Suppressor macrophage treated with lipopolysaccharide for 1 hour (primary cell): ENCODE measurements at places on chromosomes 5 and 9.

DNA sequence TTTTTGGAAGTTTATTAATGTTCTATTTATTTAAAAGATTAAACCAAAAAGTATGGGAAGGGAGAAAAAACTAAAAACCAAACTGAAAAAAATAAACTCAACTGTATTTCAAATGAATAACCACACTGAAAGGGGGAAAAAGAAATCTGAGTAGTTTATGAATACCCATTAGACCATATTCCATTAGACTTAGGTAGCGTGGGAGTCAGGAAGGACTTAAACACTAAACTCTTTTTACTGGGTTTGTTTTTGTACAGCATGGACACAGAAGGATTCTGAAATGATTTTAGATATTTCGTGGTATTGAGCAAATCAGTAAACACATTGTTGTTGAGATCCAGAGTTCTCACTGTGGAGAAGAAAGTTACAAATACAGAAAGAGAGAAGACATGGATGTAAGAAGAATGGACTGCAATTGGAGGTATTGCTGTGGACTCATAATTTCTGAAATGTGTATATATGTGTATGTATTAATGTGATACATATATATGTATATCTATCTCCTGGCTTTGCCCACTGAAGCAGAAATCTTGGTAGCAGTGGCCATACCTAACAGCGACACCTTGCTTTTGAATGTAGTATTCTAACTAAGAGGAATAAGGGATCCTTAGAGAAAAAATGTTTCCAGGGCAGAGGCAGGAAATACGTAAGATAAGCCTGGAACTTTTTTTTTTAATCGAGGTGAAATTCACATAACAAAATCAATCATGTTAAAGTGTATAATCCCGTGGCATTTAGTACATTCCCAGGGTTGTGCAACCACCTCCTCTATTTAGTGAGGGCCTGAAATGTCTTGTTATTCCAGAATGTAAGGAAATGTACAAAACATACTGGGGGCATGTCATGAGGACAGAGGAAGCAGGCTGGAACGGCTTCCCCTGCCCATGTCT, 228.8 kb downstream of the SMARCA2 start:
- DNase-seq = no peak

GRCh38 chr9:13790055-13790454, 510.6 kb upstream of the MPDZ start:
- no peak for DNase-seq

DNA sequence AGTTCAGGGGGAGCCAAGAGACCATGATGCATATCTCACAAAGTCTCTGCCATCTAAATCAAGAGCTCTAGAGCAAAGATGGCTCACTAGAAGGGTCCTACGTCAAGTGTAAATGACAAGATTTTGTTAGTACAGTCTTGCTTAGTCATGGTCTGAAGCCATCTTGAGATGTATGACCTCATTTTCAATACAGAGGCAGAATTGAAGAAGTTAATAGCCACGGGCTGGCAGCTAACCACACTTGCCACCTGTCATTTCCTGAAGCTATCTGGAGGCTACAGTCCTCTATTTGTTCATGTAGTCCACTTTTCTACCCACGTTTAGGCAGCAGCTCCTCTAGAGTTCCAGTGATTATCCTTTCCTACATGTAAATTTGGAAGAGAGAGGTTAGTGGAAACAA, 231.7 kb upstream of the CDH12 start:
- no peak for DNase-seq

GRCh38 chr5:90551376-90551775, 7.2 kb upstream of the ADGRV1 start:
- DNase-seq = no peak

- no peak for DNase-seq
Observed at GRCh38 chr5:83780699-83781350, 60.2 kb upstream of the HAPLN1 start.

GRCh38 chr9:124409410-124409809, 5.8 kb downstream of the PSMB7 start:
- no peak for DNase-seq

DNA sequence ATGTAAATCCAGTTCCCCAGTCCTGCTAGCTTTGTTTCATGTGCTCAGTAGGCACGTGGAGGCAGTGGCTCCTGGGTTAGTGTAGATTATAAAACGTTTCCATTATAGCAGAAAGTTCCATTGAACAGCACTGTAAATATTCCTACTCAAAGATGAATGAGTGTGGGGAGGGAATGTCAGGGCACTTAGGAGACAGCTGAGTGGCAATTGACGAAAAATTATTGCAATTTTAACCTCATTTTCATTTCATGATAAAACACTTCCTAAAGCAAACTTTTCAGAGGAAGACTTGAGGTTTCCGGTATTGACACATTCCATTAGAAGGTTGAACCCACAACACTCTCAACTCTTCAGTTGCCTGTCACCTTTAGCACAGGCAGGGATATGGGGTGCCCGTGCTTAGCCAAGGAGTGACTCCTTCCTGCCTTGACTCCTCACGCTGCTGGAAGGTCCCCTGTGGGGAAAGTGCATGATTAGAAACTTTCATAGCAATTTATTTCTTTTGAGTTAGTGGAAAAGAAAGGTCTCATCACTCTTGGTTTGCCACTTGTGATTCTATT, 41.2 kb downstream of the SLC46A2 start:
- no peak for DNase-seq

- no peak for DNase-seq
Observed at GRCh38 chr9:93378276-93378675, 73.2 kb upstream of the FAM120A start.

DNA sequence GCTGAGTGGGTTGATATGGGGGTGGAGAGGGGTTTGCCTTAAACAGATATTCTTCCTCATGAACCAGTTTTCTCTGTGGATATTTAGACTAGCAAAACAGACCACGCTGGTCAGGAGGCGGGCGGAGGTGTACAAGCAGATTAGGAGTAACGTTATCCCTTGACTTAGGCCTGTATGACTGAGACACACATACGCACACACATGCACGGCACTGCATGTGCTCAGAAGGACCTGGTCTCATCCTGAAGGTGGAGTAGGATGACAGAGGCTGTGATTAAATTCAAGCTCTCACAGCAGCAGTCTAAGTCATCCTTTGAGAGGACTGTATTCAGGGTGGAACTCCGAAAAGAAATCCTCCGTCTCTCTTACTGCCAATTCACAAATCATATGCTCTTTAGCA, 209.7 kb downstream of the DIRAS2 start:
- DNase-seq = no peak

GRCh38 chr9:84266087-84266561, 74.4 kb downstream of the SLC28A3 start:
- no peak for DNase-seq

GRCh38 chr9:108762348-108763055, 93.3 kb downstream of the ACTL7B start:
- DNase-seq = no peak

DNA sequence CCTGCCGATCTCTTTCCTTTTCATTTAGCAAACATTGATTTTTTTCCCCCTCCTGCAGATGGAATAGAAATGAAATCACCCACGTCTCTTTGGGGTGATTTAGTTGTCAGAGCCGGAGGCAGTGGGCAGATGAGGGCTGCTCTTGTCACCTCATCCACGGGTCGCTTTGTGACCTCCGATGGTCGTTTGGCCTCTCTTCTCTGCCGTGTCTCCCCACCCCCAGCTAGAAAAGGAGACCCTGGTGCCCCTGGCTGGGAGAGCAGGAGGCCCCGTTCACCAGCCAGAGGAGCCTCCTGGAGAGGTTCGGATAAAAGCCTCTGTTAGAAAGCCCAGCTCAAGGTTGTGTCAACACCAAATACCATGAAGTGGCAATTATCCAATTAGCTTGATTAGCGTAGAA, 21.6 kb upstream of the RXRA start:
- no peak for DNase-seq

DNA sequence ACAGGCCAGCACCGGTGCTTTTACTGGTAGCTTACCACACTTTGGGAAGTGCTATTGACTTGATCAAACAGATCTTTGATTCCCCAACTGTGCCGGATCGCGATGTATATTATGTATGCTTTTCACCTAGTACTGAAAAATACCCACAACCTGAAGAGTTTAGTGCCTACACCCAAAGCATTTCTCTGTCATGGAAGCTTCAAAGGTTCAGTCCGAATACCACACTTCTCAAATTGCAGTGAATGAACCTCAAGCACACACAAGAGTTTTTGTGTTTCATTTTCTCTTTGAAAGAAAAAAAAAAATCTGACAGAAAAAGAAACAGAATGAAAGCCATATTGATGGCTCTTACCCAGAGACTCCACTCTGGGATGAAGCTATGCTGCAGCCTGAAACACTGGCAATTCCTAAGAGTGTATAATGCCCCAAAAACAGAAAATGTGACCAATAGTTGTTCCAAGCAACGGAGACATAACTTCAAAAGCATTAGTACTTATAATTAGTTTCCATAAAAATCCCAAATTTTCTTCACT, 100.9 kb downstream of the EBF1 start:
- DNase-seq = no peak

DNA sequence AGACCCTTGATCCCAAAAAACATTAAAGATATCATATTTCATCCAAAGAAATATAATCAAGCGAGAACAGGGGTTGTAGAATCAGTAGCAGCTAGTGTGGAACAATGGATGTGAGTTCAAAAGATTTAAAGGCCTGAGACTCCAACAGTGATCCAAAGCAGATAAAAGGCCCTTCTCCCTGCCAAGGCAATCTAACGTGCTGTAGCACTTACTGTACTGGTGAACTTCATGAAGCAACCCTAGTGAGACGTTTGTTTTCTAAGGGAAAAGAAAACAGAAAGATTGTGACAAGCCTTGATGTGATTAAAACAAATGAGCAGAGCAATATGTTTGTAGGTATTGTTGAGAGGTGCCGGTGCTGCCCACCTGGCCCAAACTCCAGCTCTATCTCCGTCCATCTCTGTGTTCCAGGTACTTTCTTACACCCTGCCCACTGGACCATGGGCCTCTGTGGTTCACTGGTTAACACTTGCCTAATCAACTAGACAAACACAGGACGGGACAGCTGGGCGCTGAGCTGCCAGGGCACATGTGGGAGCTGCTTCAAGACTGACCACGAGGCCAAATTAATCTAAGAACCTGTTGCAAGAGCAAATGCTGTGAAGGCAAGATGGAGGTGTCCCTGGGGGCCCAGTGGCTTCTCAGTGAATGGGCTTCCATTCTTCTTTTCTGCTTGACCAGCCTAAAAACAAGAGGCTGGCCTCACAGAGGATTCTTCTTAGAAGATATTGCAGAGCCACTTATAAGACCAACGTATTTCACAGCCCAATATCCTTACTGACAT, 265.5 kb downstream of the CWC27 start:
- no peak for DNase-seq

GRCh38 chr5:150762211-150762610, 3.4 kb upstream of the DCTN4 start:
- DNase-seq = peak; percentile 86

DNA sequence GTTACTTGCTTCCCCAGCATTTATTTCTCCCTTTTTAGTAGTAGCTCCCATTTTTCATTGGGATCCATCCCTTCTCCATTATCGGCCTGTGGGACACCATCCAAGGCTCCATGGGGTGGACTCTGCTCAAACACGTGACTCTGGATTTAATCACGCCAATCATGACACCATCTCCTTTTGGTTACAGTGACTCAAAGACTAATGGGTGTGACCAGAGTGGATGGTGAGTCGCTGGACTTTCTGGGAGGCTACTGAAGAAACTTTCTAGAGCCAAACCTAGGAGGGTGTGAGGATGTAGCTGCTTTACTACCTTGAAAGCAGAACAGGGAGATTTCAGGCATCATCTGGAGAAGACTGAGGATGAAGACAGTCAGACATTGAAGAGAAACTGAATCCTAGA, 93.1 kb downstream of the PJA2 start:
- DNase-seq = peak; percentile 32

DNA sequence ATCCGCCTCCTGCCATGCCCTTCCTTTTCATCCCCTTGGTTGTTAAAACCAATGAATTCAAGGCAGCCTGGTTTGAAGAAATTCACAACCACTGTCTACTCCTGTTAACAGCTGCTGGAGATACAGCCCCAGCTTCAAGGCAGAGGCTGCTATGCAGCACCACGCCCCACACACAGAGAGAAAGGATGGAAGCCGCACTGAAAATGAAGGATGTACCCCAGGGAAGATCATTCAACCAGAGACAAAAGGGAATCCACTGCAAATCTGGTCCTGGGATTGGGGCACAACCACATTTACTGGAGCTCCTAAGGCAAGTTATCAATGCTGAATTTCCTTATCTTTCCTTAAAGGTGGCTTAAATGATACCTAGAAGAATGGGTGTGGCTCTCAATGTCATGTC, 58.7 kb downstream of the DPYSL3 start:
- DNase-seq = no peak

GRCh38 chr9:5360341-5360740, 20.7 kb upstream of the RLN1 start:
- DNase-seq = no peak

GRCh38 chr5:4108690-4109089, 513.1 kb downstream of the IRX1 start:
- no peak for DNase-seq

- no peak for DNase-seq
Observed at GRCh38 chr9:86685556-86685955, 261.8 kb downstream of the GAS1 start.

DNA sequence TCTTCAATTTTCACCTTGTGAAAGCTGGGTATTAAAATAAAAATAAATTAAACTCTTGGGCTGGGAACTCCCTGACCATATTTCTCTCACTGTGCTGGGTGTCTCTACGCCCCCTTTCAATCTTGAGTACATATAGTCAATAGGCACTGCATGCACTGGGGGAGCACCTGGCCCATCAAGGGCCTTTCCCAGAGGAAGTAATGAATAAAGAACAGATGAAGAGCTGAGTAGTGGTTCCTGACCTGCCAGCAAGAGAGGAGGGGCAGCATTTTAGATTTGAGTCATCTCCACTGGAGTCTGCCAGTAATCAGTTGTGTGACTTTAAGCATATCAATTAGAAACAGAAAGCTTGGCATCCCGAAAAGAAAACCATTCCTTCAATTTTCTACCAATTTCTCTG, 6.2 kb downstream of the MAPKAP1 start:
- DNase-seq = peak; percentile 36

DNA sequence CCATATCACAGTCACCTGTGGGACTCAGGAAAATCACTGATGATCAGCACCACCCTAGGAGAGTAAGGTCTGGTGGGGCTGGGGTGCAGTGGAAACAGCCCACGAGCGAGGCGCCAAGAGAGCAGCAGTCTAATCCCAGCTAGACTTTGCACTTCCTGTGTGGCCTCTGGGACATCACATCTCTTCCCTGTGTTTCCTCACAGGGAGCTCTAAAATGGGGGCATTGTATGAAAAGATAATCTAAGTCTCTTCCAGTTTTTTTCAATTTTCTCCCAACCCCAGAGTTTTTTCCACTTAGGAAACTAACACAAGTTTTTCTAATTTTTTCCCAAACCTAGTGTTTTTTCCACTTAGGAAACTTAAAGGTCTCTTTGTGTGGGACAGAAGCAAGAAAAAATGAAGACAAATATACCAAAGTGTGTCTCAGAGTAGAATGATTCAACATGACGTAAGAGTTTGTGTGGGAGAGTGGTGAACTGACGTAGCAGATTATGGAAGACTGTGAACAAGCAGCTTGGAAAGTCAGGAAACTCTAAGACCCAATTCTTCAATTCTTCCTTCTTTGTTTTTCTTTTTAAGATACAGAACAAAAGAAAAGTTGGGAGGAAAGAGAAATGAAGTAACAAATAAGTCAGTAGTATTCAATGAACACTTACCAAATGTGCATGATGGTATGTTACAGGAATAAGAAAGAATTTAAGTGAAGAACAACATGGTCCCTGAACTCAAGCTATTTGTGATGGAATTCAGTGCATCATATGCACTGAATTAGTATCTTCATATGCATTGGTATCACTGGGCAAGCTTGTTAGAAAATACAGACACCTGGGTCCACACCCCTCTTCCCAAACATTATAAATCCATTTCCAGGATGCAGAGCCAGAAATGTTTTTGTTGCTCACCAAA, 51.3 kb downstream of the LHFPL2 start:
- DNase-seq = peak; percentile 90
